NCI-H1105 treated with DMSO at 0.1 percent for 48 hours (cell line): ENCODE measurements at places on chromosomes 3 and 15.

DNA sequence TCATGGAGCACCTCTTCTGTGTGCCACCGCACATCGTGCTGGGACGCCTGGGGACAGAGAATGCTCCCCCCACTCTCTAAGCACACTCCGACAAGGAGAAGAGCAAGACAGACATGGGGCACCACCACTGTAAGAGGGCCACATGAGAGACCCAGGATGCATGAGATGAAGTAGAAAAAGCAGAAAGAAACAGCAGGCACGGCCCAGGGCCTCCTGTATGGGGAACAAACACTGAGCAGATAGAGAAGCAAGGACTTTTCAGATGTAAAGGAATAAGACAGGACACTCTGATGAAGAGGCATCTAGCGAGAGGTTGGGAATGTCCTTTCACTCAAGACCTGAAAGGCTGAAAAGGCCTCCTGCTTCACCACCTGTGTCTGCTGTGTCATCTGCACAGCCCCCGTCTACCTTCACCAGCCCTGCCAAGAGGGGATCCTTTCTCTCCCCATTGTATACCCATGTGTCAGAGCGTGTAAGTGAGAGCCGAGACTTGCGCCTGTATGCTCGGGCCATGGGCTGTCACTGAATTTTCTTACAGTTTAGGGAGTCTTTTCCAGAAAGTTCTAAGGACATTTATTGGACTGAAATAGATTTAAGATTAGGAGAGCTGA, 125.6 kb downstream of the LRRK1 start:
- no peak for DNase-seq

DNA sequence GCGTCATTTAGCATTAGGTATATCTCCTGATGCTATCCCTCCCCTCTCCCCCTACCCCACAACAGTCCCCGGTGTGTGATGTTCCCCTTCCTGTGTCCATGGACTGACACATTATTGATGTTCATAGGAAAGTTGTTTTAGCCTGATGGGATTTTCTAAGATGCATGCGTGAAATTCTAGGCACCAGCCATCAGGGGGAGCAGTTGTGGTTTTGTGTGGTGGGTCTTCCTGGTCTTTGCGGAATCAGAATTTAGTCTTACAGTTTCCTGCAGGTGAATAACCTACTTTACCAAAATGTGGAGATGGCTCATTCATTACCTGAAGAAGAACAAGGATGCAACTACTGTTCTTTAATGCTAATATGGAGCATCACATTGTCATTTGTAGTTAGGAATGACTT, 455.0 kb upstream of the THBS1 start:
- DNase-seq, result peak; percentile 6

- DNase-seq, result peak; percentile 28
Measured at GRCh38 chr3:50436114-50436674, 67.2 kb downstream of the CACNA2D2 start.

DNA sequence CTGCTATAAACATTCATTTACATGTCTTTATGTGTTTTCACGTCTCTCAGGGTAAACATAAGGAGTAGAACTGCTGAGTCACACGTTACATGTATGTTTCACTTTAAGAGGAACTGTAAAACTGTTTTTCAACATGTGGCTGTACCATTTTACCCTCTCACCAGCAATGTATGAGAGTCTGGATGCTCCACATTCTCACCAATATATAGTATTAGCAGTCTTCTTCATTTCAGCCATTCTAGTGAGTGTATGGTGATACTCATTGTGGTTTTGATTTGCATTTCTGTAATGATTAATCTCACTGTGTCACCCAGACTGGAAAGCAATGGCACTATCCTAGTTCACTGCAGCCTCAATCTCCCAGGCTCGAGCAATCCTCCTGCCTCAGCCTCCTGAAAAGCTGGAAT, 37.1 kb downstream of the PHC3 start:
- DNase-seq, result no peak

DNA sequence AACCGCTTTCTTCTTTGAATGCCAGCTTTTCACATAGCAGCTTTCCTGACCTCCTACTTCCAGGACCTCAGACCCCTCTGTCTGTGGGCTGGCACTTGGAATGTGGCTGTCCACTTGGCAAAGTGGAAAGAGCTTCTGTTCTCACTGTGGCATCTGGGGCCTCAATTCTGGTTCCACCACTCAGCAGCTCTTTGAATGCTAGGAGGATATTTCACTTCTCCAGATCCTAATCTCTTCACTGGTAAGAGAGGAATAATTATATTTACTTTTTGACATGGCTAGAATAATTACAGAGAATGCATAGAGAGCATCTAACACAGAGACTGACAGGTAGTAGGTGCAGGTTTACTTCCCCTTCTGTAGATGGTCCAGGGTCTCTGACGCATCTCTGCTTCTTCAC, 405.9 kb downstream of the LPP start:
- DNase-seq, result peak; percentile 23

DNA sequence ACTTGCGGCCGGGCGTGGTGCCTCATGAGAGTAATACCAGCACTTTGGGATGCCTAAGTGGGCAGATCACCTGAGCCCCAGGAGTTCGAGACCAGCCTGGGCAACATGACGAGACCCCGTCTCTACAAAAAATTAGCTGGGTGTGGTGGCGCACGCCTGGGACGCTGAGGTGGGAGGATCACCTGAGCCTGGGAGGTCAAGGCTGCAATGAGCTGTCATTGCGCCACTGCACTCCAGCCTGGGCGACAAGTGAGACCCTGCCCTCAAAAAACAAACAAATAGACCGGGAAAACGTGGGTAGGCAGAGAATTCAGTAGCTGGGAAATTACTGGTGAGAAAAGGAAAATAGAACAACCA, 667 bp downstream of the UMPS start:
- DNase-seq, result no peak

DNA sequence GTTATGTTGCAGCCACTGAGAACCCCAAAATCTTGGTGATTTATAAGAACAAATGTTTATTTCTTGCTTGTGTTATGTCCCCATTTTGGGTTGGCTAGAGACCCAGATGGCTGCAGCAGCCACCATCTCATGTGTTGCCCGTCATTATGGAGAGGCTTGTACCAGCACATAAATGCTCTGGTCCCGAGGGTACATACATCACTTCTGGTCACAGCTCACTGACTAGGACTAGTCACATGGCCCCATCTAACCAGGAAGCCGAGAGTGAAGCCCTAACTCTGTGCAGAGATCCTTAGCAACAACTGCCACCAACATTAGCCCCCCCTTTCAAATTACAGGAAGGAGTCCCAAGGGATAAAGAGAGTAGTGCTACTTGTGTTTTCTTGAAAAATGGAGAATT, 25.5 kb upstream of the HACD2 start:
- DNase-seq, result peak; percentile 44
